KG1 (cell line): ENCODE measurements at places on chromosomes 1 and 21.

DNA sequence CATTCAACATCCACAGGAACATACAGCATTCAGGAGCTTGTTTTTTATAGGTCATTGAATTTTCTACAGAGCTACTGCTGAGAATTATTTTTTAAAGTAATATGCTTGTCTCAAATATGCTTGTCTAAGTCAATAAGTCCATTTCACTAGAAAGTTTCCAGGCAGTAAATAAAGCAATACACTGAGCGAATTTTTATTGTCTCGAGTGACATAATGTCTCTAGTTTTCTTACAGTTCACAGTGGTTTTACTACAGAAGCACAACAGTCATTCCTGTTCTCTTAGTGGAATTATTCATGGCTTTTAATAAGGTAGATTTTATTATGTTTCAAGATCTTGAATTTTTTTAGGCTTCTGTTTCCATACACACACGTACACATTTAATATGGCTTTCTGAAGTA lies 83.8 kb downstream of the HS2ST1 start:
- DNase-seq = no peak

DNA sequence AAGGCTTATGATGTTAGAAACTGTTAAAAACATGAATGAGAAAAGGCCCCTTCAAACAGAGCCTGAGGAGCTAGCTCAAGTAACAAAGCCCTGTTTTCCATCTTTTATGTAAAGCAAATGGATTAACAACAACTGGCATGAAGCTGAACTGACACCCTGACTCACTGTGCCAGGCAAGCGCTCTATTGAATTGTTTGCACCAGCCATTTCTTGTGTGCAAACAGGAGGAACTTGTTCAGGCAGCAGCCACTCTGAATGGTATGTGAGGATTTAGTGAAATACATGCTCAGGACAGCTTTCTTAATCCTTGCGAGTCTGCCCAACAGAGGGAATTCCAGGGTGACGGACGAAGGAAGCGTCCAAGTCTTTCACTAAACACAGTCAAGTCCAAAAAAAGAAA lies 291.1 kb upstream of the ADGRL2 start:
- DNase-seq = no peak

GRCh38 chr21:45908536-45909237 lies 72.9 kb upstream of the COL6A1 start:
- DNase-seq = no peak

DNA sequence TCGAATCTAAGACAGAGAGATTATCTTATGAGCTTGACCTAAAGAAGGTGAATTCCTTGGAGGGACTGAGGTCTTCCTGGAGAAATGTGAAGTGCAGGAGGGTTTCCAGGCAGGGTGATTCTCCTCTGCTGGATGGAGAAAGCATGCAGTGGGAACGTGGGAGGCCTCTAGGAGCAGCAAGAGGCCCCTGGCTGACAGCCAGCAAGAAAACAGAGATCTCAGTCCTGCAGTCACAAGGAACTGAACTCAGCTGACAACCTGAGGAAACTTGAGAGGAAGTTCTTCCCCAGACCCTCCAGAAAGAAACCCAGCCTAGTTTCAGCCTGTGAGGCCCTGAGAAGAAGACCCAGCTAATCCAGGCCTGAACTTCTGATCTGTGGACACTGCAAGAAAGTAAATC lies 345.9 kb downstream of the FAM72C start:
- DNase-seq = no peak

- no peak for DNase-seq
These were observed 16.0 kb upstream of the XCL1 start for GRCh38 chr1:168560370-168560769.
